Uterine smooth muscle cell (primary cell): ENCODE measurements at places on chromosomes 1 and 21. TPM values are rescaled to one million over a fixed set of nuclear protein-coding genes. Genes with fewer than 3 reads are reported as not detected.

Gene OR6K6
- 0.12 TPM in 1 of 2 replicates, not detected in the other for total RNA-seq

Gene ARMH1
- total RNA-seq: 0.11 and 0.87 TPM in 2 replicates

Gene DCST1
- not detected in 2 replicates for total RNA-seq

Gene OR6K3
- total RNA-seq: 0.12 TPM in 1 of 2 replicates, not detected in the other

Gene AIRE
- under 0.01 TPM in 1 of 2 replicates, not detected in the other for total RNA-seq

Gene FLG2
- total RNA-seq: under 0.01 TPM in 1 of 2 replicates, not detected in the other

Gene MMEL1
- total RNA-seq: 0.22 TPM in 1 of 2 replicates, not detected in the other

Gene OR14K1
- not detected in 2 replicates for total RNA-seq

Gene ANKRD34A
- total RNA-seq: 0.33 and 0.50 TPM in 2 replicates

Gene FAM72C
- total RNA-seq: 0.25 and 2.0 TPM in 2 replicates

Gene CEP104
- 21.2 and 29.6 TPM in 2 replicates for total RNA-seq

Gene CFHR3
- not detected in 2 replicates for total RNA-seq

Gene BCL10
- 28.0 and 32.2 TPM in 2 replicates for total RNA-seq

Gene KCNK2
- total RNA-seq: 15.9 and 18.6 TPM in 2 replicates

Gene OLFML3
- 187 and 300 TPM in 2 replicates for total RNA-seq

Gene HORMAD1
- total RNA-seq: not detected in 2 replicates

Gene ALX3
- not detected in 2 replicates for total RNA-seq

Gene OR2W3
- total RNA-seq: not detected in 2 replicates

Gene TMEM167B
- 24.0 and 33.6 TPM in 2 replicates for total RNA-seq

Gene SEC22B
- total RNA-seq: 49.0 and 68.2 TPM in 2 replicates

Gene ZNF697
- total RNA-seq: 19.9 and 25.9 TPM in 2 replicates

Gene TINAGL1
- total RNA-seq: 3.4 and 28.4 TPM in 2 replicates

Gene TRIM17
- total RNA-seq: 0.25 and 0.33 TPM in 2 replicates

Gene SPRR2A
- total RNA-seq: not detected in 2 replicates

Gene CD48
- total RNA-seq: under 0.01 TPM in 1 of 2 replicates, not detected in the other

Gene CNR2
- total RNA-seq: not detected in 2 replicates

Gene KIF26B
- 3.4 and 24.1 TPM in 2 replicates for total RNA-seq

Gene MROH7
- total RNA-seq: 0.11 and 0.12 TPM in 2 replicates

Gene MIS18A
- total RNA-seq: 8.7 and 29.5 TPM in 2 replicates

Gene HEYL
- 0.12 TPM in 1 of 2 replicates, not detected in the other for total RNA-seq

Gene PPIAL4G
- total RNA-seq: under 0.01 TPM in 1 of 2 replicates, not detected in the other

Gene PARS2
- total RNA-seq: 5.3 and 6.5 TPM in 2 replicates

Gene OR2AK2
- total RNA-seq: 0.25 TPM in 1 of 2 replicates, not detected in the other
